H9 (cell line): ENCODE measurements at places on chromosomes 3 and 15. TPM values are rescaled to one million over a fixed set of nuclear protein-coding genes. Genes with fewer than 3 reads are reported as not detected.

GRCh38 chr3:149701206-149701976 lies 43.6 kb upstream of the WWTR1 start:
- no peaks in the 10 kb centered on the region for H3K4me1 ChIP-seq
- DNase-seq, result no peak
- H3K27ac ChIP-seq, result no peak overlapping the region
- H3K27me3 ChIP-seq, result no peaks in the 10 kb centered on the region
- peaks cover 24% of the 10 kb centered on the region for H3K36me3 ChIP-seq

DNA sequence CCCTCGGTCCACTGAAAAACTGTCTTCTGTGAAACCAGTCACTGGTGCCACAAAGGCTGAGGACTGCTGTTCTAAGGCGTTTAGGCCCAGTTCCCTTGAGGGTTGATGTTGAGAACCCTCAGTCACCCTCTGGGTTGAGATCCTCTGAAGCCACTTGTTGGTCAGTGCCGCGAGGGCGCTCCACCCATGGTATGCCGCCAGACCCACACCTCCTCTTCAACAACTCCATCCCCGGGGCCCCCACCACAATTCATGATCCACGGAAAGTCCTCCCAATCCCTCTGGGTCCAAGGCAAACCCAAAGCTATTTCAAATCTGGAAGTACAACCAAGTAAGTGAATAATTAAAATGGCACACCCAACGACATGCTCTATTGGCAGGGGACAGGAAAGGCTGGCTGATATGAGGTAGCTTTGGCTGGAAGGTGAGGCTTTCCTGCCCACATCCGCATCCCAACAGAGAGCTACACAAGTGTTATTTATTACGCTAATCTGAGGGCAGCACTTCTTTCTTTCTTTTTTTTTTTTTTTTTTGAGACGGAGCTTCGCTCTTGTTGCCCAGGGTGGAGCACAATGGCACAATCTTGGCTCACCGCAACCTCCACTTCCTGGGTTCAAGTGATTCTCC lies 58.1 kb downstream of the XXYLT1 start:
- H3K27ac ChIP-seq, result no peak overlapping the region
- no peak overlapping the region for H3K4me3 ChIP-seq
- no peaks in the 10 kb centered on the region; the same call in none of the 2 replicates for H3K4me1 ChIP-seq
- peaks cover 7% of the 10 kb centered on the region; the same call in 1 of the 2 replicates for H3K36me3 ChIP-seq
- H3K27me3 ChIP-seq, result no peaks in the 10 kb centered on the region

GRCh38 chr3:185149591-185149990 lies 3.3 kb downstream of the C3orf70 start:
- H3K4me3 ChIP-seq, result no peak overlapping the region
- H3K4me1 ChIP-seq, result peaks cover 4% of the 10 kb centered on the region; the same call in 1 of the 2 replicates
- DNase-seq, result no peak
- no peaks in the 10 kb centered on the region for H3K36me3 ChIP-seq
- no peak overlapping the region for H3K27ac ChIP-seq

- H3K27me3 ChIP-seq, result no peaks in the 10 kb centered on the region
- no peak overlapping the region for H3K4me3 ChIP-seq
- no peaks in the 10 kb centered on the region for H3K4me1 ChIP-seq
- no peak overlapping the region for H3K27ac ChIP-seq
These were observed 140.1 kb downstream of the ADAMTS17 start for GRCh38 chr15:100201376-100202280.

- H3K36me3 ChIP-seq, result no peaks in the 10 kb centered on the region
- H3K4me1 ChIP-seq, result no peaks in the 10 kb centered on the region
- H3K4me3 ChIP-seq, result no peak overlapping the region
- no peak overlapping the region for H3K27ac ChIP-seq
- no peaks in the 10 kb centered on the region for H3K27me3 ChIP-seq
These were observed 285.4 kb upstream of the UMPS start for GRCh38 chr3:124444896-124445295.

GRCh38 chr3:115245899-115246298 lies 98.8 kb upstream of the ZBTB20 start:
- no peak for DNase-seq
- H3K4me1 ChIP-seq, result no peaks in the 10 kb centered on the region
- H3K27ac ChIP-seq, result no peak overlapping the region

DNA sequence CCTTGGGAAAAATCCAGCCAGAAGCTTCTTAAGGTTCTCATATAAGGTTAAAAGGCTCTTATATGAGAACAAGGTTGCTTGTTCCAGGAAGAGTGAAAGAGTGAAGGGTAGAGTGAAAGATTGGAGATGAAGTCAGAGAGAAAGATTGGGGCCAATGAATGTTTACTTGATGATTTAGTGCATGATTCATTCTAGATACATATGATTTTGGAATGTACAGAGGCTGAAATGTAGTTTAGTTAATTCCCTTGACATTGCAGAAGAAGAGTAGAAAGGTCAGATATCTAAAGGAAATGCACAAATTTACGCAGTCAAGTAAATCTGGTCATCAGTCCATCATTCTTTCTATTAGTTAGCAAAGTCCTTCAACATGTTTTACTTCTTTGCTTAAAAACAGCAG lies 619.8 kb upstream of the ZNF717 start:
- H3K4me3 ChIP-seq, result no peak overlapping the region
- no peaks in the 10 kb centered on the region for H3K36me3 ChIP-seq
- H3K27me3 ChIP-seq, result no peaks in the 10 kb centered on the region

DNA sequence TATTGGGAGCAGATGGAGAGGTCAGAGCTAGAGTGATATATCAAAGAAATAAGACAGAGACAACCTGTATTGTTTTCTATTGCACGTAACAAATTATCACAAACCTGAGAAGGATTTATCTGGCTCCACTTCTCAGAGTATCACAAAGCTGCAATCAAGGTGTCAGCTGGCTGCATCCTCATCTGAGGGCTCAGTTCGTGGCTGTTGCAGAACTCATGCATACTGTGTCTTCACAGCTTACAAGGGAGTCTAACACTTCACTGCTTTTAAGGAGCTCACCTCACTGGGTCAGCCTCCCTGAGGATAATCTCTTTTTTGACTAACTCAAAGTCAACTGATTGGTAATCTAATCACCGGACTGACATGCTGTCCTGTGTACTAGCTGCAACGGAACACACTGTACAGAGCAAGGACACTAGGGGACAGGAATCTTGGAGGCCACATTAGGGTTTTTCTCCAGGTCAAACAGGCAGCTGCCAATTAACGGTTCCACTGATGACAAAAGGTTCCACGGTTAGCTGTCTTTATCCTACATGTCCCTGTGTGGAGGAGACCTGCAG lies 1006.8 kb upstream of the SEMA6D start:
- H3K27ac ChIP-seq, result no peak overlapping the region
- no peaks in the 10 kb centered on the region for H3K4me1 ChIP-seq
- no peak overlapping the region for H3K4me3 ChIP-seq
- no peak for DNase-seq
- H3K27me3 ChIP-seq, result no peaks in the 10 kb centered on the region

DNA sequence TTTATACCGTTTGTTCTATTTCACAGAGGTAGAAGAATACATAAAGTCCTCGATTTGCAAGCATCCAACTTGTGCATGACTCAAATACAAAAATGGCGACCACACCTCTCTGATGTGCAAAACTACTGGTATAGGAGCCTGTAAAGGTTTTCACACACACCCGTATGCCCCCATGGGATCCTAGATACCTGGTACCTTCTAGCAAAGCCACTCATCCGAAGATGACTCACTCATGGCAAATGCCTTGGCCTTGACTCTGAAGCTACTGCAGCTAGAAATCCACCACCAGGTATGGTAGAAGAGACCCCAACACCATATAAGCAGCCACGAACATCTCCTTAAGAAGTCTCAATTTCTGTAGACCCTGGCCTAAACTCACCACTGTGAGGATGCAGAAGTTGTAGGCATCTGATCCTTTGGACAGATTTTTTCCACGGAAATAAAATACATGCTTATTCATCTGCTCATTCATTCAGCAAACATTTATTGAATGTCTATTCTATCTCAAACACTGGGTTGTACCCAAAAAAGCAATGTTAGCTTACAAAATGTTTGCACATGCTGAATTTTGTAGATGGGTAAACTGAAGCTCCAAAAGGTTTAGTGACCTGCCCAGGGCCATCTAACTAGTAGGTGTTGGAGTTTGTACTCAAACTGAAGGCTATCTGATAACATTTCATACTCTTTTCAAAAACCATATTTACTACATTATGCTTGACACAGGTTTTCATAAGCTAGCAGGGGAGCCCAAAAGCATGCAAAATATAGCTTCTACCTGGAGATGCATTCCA lies 158.8 kb downstream of the RORA start:
- no peak overlapping the region for H3K4me3 ChIP-seq
- no peak for DNase-seq

DNA sequence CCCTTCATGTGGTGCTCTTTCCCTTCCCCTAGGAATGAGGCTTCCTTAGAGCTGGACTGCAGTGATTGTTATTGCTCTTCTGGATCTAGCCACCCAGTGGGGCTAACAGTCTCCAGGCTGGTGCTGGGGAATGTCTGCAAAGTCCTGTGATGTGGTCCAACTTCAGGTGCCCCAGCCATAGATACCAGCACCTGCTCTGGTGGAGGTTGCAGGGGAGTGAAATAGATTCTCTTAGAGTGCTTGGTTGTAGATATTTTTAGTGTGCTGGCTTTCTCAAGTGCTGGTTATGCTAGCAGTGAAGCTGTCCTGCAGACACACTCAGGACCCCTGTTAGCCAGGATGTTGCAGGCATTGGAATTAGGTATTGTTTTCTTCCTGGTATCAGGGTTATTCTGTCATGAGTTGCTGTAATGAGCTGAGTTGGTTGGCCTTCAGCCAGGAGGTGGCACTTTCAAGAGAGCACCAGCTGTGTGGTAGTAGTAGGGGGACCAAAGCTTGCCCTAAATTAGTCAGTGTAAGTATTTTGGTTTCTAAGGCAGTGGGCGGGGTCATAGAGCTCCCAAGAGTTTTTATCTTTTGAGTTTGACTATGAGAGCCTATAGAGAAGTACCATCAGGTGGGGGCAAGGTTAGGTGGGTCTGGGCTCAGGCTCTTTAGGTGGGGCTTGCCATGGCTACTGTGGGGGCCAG lies 317.5 kb upstream of the SGO1 start:
- no peak for DNase-seq
- no peaks in the 10 kb centered on the region for H3K36me3 ChIP-seq
- H3K27me3 ChIP-seq, result no peaks in the 10 kb centered on the region
- H3K4me3 ChIP-seq, result no peak overlapping the region
- H3K4me1 ChIP-seq, result no peaks in the 10 kb centered on the region

DNA sequence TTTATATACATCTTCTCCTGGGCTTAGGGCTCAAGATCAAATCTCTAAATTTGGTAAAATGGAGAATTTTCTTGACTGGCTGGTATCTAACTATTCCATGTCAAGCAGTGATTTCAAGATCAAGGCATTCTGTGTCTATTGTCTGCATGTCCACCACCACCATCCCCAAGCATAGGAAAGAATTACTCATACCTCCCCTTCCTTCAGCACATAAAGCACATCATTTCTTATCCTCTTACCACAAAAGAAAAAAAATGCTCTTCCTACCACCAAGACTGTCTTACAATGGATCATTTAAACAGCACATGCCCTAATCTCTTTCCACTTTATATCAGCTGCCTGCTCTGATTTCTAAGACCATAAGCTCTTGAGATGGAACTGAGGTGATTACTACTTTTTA lies 470.5 kb upstream of the THBS1 start:
- no peaks in the 10 kb centered on the region for H3K27me3 ChIP-seq
- H3K36me3 ChIP-seq, result no peaks in the 10 kb centered on the region
- no peak overlapping the region for H3K27ac ChIP-seq
- no peak overlapping the region for H3K4me3 ChIP-seq
- H3K4me1 ChIP-seq, result no peaks in the 10 kb centered on the region

DNA sequence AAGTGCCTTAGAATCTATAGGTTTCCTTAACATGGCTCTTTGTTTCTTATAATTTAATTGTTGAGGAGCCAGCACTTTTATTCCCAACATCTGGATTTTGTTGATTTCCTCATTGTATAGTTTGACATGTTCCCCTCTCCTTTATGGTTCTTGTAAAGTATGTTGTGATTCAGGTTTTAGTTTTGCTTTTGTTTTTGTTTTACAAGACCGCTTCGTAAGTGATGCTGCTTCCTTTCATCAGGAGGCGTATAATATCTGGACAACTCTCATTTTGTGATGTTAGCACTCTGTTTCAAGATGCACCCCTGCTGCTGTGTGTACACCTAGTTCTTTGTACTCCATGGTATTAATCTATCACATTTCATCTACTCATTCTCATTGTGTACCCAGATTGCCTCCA lies 48.7 kb downstream of the SLC49A4 start:
- no peaks in the 10 kb centered on the region for H3K4me1 ChIP-seq
- no peak overlapping the region for H3K27ac ChIP-seq
- H3K36me3 ChIP-seq, result no peaks in the 10 kb centered on the region
- H3K27me3 ChIP-seq, result no peaks in the 10 kb centered on the region

DNA sequence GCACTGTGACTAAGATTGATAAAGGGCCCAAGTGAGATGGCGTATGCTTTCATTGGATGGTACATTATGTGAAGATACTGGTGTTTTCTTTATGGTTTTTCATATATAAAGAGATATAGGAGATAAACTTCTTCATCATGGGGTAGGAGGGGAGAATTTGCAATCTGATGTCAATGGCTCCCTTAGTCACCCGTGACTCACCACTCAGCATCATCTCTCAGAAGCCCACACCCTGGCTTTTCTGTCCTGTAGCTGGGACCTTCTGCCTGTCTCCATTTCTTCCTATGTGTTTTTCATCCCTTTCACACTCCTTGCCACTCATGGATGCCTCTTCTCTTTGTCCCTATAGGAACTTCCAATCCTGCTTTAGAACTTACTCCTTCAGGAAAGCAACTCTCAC lies 114.3 kb upstream of the SEMA6D start:
- H3K36me3 ChIP-seq, result no peaks in the 10 kb centered on the region; the same call in 2 of the 3 replicates
- H3K27ac ChIP-seq, result no peak overlapping the region
- H3K27me3 ChIP-seq, result no peaks in the 10 kb centered on the region
- no peak for DNase-seq
- H3K4me1 ChIP-seq, result peaks cover 5% of the 10 kb centered on the region; the same call in 1 of the 2 replicates
- H3K4me3 ChIP-seq, result no peak overlapping the region

DNA sequence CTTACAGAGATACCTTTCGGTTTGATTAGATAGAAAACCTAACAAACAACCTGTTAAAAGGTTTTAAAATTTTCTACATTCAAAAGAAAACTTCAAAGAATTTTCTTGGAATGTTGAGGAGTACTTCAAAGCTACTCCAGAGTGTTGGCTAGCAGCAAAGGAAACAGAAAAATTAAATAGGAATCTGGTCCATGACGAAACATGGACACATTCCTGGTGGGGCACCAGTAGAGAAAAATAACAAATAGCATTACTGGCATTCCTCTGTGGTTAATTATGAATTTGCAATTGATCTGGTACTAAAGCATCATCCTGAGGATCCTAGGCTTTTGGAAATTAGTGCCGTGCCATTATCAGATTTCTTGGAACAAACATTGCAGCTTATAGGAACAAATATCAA lies 59.5 kb upstream of the DPPA4 start:
- no peak overlapping the region for H3K27ac ChIP-seq
- no peak overlapping the region for H3K4me3 ChIP-seq
- no peaks in the 10 kb centered on the region; the same call in 2 of the 3 replicates for H3K36me3 ChIP-seq
- no peak for DNase-seq
- no peaks in the 10 kb centered on the region; the same call in 1 of the 2 replicates for H3K4me1 ChIP-seq

- no peaks in the 10 kb centered on the region for H3K27me3 ChIP-seq
- peak; percentile 40 for DNase-seq
- H3K27ac ChIP-seq, result no peak overlapping the region
These were observed 5.3 kb downstream of the TUBGCP4 start for GRCh38 chr15:43376017-43376705.

Gene FAIM
- total RNA-seq, result 10.0 and 11.0 TPM in 2 replicates

Gene CACNA2D2
- 27.7 and 28.1 TPM in 2 replicates for total RNA-seq

Gene CHRFAM7A
- total RNA-seq, result 2.4 and 4.3 TPM in 2 replicates

Gene CRYBG3
- total RNA-seq, result 5.0 and 5.9 TPM in 2 replicates

Gene ICE2
- 75.5 and 76.3 TPM in 2 replicates for total RNA-seq

Gene PRR23B
- not detected in 2 replicates for total RNA-seq

Gene ATP8B4
- total RNA-seq, result 0.52 and 0.61 TPM in 2 replicates

Gene GOLGA8H
- total RNA-seq, result 0.70 and 0.94 TPM in 2 replicates
